ENCODE measurements at places on chromosomes 5 and 9.

DNA sequence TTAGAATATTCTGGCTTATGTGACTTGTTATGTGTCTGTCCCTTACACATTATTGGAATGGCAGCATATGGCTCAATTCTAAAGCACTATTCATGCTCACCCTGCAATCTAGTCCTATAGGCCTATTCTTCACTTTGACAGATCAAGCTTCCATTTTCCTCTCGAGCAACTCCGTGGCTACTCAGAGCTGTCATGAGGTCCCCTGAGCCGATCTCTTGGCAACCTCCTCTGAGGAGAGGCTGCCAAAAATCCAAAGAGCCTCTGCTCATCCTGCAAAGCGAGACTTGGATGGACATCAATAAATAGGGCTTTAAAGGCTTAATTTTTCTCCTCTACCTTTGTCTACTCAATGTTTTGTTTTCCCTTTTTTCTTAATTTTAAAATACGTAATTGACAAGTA, 163.8 kb downstream of the GABRB2 start:
- no peak for DNase-seq

GRCh38 chr9:109599711-109600110, 101.6 kb upstream of the PTPN3 start:
- DNase-seq, result no peak

DNA sequence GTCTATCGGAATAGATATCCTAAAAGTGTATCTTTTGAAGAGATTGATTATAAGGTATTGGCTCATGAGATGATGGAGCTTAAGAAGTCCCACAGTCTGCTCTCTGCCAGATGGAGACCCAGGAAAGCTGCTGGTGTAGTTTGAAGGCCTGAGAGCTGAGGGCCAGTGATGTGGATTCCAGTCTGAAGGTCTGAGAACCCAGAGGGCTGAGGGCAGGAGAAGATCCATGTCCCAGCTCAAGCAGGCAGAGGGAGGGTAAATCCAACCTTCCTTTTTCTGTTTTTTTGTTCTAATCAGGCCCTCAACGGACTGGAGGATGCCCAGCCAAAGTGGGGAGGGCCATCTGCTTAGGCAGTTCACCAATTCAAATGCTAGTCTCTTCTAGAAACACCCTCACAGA, 11.0 kb upstream of the ABL1 start:
- no peak for DNase-seq

- no peak for DNase-seq
Measured at GRCh38 chr9:76984486-76984885, 35.0 kb upstream of the FOXB2 start.

DNA sequence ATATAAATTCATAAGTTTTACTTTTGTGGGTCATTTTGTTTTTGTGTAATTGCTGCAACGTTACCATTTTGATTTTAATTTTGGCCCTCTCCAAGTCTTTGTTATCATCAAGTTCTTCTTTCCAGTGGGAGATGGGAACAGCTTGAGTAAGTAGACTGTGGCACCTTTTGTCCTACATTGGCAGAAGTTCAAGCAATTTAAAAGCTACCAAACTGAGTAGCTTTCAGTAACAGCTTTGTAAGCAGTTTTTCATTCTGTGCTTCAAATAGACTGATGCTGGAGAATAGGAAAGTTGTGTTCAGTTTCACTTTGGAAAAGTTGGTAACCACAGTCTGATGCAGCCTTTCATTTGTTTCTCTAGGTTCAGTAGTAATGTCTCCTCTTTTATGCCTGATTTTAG, 47.8 kb upstream of the TMED7 start:
- no peak for DNase-seq

- DNase-seq, result no peak
Measured at GRCh38 chr5:67771221-67771620, 444.3 kb upstream of the PIK3R1 start.

GRCh38 chr5:94209774-94210355, 408.5 kb downstream of the KIAA0825 start:
- DNase-seq, result no peak

DNA sequence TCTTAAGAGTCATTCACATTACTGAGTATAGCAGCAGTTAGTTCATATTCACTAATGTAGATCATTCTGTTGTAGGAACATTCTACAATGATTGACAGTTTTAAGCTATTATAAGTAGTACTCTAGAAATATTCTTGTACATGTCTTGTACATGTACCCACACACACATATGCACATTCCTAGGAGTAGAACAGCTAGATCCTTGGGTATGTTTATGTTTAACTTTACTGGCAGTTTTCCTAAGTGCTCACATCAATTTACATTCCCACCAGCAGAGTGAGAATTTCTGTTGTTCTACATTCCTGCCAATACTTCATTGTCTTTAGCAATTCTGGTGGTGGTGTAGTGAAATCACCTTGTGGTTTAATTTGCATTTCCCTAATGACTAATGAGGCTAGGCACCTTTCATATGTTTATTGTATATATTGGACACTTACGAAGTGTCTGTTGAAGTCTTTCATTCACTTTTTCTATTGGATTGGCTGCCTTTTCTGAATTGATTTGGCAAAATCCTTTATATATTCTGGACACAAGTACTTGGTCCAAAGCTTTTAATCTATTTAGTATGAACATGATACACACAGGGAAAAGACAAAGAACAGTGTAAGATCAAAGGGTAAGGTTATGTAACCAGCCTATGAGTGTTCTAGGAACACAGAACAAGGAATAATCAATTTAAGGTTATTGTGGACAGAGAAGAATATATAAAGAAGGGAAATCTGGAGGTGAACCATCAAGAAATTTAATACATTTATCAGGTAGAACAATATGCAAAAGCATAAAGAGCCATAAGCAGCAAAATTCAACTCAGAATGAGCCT, 95.6 kb downstream of the MLLT3 start:
- no peak for DNase-seq

DNA sequence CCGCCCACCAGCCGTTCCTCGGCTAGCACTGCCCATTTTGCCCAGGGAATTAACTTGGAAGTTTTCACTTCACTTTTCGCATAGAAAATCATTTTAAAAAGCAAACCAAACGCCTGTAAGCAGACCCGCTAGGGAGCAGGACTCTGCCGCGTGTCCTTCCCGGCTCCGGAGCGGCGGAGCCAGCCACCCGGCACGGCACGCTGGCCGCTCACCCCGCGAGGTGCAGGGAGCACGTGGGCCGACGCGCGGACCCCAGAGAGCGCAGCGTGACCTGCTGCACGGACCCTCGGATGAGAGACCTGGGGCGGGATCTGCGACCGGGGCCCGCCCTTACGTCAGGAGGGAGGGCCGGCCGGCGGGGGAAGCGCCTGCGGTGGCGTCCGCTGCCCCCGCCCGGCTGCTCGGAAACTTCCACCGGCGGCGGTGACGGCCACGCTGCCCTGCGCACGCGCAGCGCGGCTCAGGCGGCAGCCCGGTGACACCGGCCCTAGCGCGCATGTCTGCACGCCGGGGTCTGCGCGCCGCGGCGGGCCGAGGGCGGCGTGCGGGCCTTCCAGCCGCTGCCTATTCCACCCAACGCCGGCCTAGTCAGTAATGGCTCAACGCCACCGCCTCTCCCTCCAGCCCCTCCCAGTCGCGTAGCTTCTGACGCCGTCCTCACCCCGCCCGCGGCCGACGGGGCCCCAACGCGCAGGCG, 507 bp upstream of the TENT4A start:
- peak; percentile 88 for DNase-seq

DNA sequence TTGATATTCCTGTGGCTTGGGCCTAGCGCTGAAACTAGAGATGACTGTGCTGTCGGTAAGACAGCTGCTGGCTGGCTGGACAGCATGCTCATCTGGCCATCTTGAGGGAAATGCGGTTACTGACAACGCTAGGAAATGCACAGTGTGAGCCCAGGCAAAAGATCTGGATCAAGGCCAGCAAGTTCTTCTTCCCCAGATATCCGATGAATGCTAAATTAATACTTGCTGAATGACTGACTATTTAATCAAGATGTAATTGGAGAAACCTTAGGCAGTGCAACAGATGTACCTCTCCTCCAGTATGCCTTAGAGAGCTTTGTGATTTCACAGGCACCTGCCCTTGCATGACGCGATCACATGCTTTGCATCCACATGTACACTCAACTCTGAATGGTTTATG, 659.1 kb downstream of the EFNA5 start:
- no peak for DNase-seq

- DNase-seq, result no peak
Measured at GRCh38 chr9:84751921-84752320, 82.4 kb downstream of the NTRK2 start.

DNA sequence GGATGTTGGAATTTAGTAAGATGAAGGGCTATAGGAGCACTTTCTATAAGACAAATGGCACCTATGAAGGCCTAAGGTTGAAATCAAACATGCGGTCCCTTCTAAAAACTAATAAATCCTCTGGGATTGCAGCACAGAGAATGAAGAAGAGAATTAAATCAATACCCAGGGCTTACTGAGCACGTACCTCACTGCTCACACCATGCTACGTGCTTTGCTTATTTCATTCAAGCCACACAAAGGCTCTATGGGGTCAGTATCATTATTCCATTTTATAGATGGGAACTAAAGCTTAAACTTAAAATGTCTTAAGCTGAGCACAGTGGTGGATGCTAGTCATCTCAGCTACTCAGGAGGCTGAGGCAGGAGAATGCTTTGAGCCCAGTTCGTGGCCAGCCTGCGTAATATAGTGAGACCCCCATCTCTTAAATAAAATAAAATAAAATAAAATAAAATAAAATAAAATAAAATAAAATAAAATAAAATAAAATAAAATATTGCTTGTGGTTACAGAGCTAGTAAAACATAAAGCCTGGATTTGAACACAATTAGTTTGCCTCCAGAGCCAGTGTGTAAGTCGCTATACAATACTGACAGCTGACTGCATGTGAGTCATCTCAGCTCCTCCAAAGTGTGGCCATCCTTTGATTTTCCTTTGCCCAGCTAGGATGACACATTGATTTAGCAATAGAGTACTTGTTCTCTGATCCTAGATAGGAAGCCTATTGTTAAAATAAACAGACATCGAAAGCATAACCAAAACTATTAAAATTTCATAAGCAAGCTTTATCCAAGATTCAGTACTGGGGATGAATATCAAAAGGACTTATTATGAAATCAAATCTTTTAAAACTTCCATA, 20.9 kb upstream of the DPYSL3 start:
- DNase-seq, result no peak

GRCh38 chr5:135391116-135391868, 7.7 kb downstream of the MACROH2A1 start:
- DNase-seq, result no peak

GRCh38 chr5:56440871-56441740, 208.0 kb upstream of the ANKRD55 start:
- no peak for DNase-seq

GRCh38 chr9:36142510-36143244, 6.1 kb downstream of the GLIPR2 start:
- DNase-seq, result no peak

DNA sequence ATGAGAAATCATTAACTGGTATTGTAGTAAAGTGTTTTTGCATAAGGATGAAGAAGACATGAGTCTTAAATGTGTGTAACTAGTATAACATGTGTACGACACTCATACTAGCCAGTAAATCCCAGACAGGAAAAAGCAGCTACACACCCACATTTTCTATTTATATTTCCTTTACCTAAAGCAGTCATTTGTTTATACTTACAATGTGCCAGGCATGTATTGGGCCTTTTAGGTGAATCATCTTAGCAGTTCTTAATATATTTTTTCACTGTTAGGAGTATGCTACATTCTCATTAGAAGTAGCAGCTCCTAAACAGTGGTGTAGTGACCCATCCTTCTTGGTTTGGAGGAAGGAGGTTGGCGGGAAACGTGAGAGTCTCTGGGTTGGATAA, 55.8 kb upstream of the TMC1 start:
- no peak for DNase-seq

DNA sequence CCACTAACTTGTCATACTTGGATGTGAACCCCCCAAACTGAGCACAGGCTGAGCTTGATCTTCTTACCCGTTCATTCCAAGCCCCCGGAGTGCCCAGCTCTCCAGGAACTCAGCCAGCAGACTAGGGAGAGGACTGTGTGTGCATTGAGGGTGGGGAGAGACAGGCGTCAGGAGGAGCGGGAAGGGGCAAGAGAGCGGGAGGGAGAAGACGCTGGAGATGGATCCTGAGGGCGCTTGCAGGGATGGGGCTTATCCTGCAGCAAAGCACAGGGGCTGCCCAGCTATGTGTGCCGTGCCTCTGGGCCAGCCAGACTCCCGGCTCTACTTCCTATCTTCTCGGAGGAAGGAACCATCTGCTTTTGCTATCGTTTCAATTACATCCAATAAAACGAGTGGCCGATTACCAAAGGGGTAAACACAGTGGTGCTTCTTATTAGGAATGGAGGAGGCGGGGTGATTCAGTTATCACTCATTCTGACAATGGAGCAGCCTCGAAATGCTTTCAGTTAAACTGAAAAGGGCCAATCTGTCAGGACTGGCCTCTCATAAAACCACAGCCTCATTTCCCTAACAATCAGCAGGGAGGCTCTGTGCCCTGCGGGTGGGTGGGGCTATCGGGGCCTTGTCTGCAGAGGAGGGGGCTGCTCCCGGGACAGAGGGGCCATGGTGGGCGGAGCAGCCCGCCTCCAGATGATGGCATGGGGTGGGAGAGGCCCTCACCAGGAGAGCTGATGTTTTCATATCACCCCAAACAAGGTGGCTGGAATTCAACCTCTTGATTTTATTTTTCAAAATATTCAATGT, 168.2 kb downstream of the DAB2IP start:
- DNase-seq, result no peak

DNA sequence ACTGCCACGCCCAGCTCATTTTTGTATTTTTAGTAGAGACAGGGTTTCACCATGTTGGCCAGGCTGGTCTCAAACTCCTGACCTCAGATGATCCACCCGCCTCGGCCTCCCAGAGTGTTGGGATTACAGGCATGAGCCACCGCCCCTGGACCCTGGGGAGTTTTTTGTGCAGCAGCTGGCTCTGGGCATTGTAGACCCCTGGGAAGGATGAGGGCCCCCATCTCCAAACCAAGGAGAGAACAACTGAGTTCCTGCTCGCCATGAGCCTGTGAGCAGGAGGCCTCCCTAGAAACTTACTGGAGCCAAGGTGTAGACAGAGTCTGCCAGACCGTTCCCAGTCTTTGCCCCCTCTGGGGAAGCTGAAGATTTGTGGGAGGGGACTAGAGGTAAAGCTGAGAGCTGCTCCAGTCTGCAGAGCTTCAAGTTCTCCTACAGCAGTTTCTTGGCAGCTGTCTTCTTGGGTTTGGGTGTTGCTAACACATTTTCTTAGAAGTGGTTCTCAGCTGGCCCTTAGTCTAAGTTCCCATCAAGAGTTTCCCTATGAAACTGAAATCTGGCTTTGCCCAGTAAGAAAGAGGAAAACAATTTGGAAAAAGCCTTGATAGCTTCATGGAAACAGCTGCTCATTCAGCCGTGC, 12.4 kb downstream of the NUDT2 start:
- no peak for DNase-seq

GRCh38 chr5:110264661-110265060, 461.8 kb downstream of the TMEM232 start:
- DNase-seq, result no peak

DNA sequence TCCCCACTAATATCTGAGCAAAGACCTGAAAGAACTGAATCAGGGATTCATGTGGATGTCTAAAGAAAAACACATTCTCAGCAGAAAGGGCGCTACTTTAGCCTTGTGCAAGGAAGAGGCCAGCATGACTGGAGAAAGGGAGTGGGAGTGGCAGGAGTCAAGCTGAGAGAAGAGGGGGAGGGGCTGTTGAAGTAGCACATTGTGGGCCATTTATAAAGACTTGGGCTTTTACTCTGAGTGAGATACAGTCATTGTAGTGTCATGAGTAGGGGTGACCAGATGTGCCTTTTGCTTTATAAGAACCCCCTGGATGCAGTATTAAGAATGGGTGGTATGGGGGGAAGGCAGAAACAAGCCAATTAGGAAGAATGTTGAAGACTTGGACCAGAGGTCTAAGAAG, 452.8 kb downstream of the ENC1 start:
- no peak for DNase-seq

- DNase-seq, result no peak
Measured at GRCh38 chr9:96620832-96621269, 1.2 kb upstream of the CDC14B start.
